ENCODE measurements at places on chromosomes 11 and 22. TPM values are rescaled to one million over a fixed set of nuclear protein-coding genes. Genes with fewer than 3 reads are reported as not detected.

DNA sequence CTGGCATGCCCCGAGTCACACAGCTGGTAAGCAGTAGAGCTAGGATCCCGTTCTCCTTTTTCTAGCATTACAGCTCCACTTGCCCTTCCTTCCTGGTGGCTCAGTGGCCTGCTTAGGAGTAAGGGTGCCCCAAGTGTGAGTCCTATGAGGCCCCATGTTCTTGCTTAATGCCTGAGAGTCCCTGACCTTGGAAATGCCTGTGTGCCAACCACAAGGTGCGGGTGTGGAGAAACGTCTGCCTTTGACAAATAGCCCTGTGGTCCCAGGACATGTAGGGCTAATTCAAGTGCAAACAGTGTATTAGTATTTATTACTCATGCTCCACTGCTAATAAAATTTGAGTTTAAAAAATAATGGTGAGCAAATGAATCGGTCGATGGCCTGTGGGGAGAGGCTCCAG, 18.4 kb downstream of the GRIK4 start:
- DNase-seq, result no peak

GRCh38 chr11:48049036-48049435, 68.7 kb downstream of the PTPRJ start:
- no peak for DNase-seq

GRCh38 chr11:76152741-76153570, 53.3 kb downstream of the WNT11 start:
- DNase-seq, result peak; percentile 14

GRCh38 chr11:9269492-9270013, 4.4 kb upstream of the DENND5A start:
- peak; percentile 26 for DNase-seq

HTR3B gene
- not detected for total RNA-seq

MSANTD4 gene
- 26.6 TPM for total RNA-seq

- DNase-seq, result no peak
Observed at GRCh38 chr11:119741369-119742262, 12.6 kb upstream of the NECTIN1 start.
